Stimulated activated CD8-positive, alpha-beta memory T cell treated with anti-CD3 and anti-CD28 coated beads, Interleukin-4, amount 100 ng/mL, for 1 hour (primary cell): ENCODE measurements at places on chromosomes 5 and 9.

DNA sequence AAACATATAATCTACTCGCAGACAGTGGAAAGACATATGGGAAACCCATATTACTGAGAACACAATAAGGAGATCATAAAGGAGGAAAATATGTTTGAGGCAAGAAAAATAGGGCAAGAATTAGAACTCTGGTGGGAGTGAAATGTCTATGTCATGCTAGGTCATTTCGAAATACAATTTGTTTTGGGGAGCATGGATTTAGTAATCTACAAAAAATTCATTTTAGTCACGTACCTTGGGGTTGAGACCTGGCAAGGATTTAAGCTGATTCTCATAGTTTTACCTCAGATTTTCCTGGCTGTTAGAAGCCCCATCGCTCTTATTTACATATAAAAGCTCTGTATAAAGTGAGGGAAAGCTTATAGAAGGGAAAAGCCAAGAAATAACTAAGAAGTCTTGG lies 11.5 kb upstream of the CSNK1G3 start:
- DNase-seq = no peak

GRCh38 chr9:30524311-30524710 lies 1860.1 kb upstream of the ACO1 start:
- no peak for DNase-seq

GRCh38 chr9:73104921-73105320 lies 46.7 kb upstream of the ANXA1 start:
- no peak for DNase-seq

DNA sequence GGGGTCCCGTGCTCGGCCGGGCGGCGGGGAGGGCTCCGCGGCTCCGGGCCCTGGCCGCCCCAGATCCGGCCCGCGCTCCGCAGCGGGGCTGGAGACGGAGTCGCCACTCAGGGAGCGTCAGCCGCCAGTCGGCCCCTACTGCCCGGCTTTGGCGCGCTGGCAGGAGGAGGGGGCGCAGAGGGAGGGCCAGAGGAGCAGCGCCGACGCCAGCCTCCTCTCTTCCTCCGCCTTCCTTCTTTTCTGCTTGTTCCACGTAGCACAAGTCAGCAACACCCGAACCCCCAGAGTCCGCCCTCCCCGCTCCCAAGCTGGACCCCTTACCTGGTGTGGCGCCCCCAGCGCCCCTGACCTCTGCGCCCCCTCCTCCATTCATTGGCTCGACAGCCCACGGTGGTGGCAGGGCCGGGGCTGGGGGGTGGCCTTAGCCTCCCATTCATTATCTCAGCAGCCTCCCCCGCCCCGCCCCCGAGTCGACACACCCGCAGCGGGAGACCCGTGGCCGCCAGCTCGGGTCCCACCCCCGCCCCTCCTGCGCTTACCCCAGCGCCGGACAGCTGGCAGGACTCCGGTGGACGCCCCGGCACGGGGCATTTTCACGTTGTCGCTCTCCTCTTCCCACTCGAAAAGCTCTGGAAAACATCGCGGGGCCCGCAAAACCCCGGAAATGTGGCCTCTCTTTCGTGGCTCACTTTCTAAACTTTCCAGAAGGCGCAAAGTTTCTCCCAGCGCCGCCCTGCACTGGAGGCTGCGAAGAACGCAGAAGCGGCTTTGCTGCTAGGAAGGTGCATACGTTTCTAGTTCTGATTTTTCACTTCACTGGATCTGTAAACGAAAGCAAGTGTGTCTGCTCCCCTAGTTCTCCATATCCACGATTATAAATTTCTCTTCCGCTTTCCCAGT lies at the start of gene LPAR1:
LPAR1 (minus strand) TSS at position 140 of the 900 bp plus-strand sequence. CDS start 66,353 bp downstream, outside the sequence.
- DNase-seq = no peak

DNA sequence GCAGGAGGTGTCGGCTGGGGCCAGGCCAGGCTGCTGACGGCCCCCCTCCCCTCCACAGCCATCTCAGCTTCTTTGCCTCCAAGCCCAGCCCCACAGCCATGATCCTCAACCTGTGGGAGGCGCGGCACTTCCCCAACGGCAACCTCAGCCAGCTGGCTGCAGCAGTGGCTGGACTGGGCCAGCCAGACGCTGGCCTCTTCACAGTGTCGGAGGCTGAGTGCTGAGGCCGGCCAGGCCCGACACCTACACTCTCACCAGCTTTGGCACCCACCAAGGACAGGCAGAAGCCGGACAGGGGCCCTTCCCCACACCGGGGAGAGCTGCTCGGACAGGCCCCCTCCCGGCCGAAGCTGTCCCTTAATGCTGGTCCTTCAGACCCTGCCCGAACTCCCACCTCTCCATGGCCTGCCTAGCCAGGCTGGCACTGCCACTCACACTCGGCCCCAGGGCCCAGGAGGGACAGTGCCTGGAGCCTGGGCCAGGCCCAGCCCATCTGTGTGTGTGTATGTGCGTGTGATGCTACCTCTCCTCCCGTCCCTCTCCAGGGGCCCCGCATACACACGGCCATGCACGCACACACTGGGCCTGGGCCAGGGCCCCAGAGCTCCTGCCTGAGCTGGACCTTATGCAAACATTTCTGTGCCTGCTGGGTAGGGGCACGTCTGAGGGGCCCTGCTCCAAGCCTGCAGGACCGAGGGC lies 19.3 kb downstream of the HK3 start:
- DNase-seq = no peak

DNA sequence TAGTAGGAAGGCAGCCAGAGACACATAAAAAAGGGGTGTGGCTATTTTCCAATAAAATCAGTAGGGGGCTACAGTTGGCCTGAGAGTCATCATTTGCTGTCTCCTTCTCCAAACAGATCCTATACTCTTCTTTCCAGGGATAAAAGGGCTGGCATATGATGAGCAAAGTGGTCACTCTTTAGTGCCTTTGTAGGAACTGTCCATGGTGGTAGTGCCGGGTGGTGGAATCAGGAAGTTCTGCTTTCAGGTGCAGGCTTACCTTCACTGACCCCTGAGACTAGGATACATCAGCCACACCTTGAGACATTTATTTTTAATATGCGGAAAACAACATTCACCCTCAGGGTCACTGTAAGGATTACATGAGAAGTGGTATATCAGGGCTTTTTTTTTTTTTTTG lies 80.8 kb downstream of the ASTN2 start:
- no peak for DNase-seq

- no peak for DNase-seq
Measured at GRCh38 chr5:32217886-32218396, 43.8 kb upstream of the GOLPH3 start.

DNA sequence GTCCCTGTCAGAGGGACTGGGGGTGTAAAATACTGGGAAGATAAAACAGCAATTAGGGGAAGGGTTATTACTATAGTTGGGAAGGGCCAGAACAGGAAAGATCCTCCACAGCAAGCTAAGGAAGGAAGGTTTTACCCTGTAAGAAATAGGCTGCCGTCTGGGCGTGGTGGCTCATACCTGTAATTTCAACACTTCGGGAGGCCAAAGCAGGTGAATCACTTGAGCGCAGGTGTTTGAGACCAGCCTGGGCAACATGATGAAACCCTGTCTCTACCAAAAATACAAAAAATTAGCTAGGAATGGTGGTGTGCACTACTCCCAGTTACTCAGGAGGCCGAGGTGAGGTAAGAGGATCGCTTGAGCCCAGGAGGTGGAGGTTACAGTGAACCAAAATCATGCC lies 165.1 kb upstream of the TLX3 start:
- DNase-seq = no peak

GRCh38 chr9:119083673-119084072 lies 285.6 kb downstream of the BRINP1 start:
- no peak for DNase-seq

DNA sequence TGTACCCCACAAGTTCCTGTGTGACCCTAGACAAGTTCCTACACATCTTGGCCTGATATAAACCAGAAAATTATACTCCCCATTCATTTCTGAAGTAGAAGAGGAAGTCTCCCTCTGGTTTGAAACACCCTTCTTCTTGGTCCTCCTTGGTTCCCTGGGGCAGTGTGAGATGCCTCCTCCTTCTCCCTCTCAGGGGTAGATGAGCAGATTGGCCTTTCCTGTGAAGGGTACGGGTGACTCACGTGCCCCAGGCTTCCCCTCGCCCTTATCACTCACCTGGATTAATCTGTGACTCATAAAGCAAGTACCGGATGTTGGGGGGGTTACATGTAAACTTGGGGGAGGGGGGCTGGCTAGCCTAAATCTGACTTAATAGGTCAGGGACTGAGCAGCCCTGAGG lies 11.1 kb upstream of the AQP3 start:
- DNase-seq = no peak

DNA sequence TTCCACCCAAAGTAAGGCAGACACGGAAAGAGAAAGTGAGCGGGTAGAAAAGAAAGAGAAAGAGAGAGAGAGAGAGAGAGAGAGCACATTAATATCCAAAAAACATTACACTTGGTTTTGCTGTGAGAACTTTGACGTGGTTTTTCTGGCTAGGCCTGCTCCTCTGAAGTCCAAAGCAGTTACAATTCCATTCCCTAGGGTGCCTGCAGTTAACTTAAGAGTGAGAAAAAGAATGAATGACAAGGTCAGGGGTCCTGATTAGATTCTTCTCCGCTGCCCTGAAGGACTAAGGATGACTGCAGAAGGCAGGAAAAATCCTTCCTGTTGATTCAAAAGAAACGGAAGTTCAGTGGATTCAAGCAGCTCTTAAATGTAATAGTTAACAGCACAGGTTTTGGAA lies 589.8 kb downstream of the PRELID2 start:
- DNase-seq = no peak

GRCh38 chr9:33161011-33161588 lies 6.0 kb downstream of the B4GALT1 start:
- DNase-seq = no peak

DNA sequence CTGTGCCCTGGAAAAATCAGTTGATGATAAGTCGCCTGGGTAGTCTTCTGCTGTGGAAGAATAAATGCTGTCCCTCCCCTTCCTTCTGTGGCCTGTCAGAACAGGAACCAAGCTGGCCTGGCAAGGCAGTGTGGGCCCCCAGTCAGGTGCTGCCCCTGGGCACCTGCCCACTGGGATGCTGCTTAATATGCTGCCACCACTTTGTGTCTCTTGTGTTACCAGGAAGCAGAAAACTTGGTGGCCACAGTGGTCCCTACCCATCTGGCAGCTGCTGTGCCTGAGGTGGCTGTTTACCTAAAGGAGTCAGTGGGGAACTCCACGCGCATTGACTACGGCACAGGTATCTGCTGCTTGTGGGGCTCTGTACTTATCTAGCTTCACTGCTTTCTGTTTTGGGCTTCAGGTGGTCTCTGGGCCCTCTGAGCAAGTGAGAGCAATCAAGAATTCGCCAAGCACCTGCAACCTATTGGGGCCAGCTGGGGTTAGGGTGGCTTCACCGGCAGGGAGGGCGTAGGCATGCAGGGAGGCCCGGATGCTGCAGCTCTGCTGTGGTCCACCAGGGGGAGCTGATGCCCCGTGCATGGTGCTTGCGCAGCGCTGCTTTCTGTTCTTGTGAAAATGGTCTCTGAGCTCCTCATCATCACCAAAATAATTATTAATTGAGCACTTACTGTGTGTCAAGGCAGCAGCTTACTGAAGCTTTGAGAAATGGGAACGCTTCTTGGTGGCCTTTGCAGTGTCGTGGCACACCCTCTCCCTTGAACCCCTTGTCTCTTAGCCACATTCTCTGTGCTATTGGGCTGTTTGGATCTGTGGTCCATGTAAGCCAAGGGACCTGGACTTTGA lies 20.3 kb downstream of the PTPA start:
- DNase-seq = peak; percentile 74

GRCh38 chr9:643966-644365 lies 197.5 kb upstream of the DMRT1 start:
- DNase-seq = no peak

DNA sequence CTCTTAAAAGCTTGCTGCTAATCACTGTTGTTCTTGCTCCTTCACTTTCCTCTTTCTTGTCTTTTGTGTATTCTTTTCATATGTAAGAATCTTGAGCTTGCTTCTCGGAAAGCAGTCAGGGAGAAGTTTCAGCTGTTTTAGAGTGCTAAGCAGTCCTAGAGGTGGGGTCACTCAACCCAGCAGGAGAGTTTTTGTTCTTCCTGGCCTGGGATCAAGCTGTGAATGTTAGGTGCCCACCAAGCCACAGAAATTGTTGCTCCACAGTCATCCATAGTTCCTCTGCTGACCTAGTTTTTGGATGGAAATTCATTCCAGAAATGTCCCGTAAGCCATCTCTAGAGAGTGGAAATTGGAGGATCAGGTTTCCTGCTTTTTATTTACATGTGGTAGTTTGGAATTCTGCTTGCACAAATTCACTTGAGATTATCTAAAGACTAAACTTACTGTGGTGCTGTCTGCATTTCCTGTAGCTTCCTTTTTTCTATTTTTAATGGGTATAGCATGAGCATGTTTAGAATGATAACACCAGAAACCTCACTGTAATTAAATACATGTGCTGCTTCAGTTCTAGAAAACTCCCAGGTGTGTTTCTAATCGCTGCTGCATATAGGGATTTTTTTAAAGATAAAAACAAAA lies 108.7 kb downstream of the MAST4 start:
- no peak for DNase-seq

DNA sequence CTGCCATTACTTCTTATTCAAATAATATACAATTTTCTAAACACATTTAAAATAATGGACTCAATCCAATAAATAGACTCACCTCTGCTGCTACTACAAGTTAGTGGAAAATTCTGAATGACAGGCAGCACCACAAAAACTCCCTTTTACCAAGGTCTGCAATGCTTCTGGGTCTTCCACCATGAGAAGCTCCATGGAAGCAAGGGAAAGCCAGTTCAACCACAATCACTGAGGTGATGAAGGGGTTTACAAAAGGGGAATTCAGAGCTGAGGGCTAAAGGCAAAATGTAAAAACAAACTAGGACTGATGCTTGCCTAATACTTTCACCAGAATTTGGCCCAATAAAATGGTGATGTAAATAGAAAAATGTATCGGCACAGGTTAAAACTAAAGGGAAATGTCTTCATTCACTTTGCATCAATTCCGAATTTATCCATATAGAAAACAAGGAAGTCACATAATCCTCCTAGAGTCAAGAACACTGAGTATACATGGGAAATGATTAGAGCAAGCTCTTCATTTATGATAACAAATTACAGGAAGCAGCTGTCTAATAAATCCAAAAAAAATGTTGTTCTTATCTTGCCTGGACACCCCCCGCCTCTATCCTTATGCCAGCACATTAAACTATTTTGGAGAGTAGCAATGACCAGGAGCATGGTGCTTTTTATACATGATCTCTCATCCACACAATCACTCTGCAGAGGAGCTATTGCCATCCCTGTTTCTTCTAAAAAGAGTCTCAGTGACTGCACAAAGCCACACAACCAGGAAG lies 66.3 kb upstream of the NFIB start:
- DNase-seq = no peak

- no peak for DNase-seq
Measured at GRCh38 chr5:30040488-30041118, 1152.9 kb upstream of the CDH6 start.

GRCh38 chr5:88745093-88745696 lies 137.8 kb downstream of the MEF2C start:
- no peak for DNase-seq
